Activated naive CD4-positive, alpha-beta T cell (primary cell): ENCODE measurements at places on chromosomes 11 and 22.

- DNase-seq, result no peak
Measured at GRCh38 chr22:40748388-40749355, 69.4 kb downstream of the MCHR1 start.

DNA sequence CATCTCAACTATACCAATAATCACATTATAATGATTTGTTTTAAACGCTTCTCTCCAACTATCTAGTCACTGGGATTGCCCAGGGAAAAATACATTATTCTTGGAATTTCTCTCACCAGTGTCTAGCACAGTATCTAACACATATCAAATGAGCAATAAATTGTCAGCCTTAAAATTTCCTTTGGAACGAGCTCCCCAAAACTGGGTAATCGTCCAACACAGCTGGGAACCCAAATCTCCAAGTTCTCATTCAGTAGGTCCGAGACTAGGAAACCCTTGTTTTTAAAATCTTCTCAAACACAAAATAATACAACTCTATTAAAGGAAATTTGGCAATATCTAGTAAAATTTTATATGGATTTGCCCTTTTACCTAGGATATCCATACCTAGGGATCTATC lies 327.8 kb upstream of the ARHGAP42 start:
- DNase-seq, result no peak

DNA sequence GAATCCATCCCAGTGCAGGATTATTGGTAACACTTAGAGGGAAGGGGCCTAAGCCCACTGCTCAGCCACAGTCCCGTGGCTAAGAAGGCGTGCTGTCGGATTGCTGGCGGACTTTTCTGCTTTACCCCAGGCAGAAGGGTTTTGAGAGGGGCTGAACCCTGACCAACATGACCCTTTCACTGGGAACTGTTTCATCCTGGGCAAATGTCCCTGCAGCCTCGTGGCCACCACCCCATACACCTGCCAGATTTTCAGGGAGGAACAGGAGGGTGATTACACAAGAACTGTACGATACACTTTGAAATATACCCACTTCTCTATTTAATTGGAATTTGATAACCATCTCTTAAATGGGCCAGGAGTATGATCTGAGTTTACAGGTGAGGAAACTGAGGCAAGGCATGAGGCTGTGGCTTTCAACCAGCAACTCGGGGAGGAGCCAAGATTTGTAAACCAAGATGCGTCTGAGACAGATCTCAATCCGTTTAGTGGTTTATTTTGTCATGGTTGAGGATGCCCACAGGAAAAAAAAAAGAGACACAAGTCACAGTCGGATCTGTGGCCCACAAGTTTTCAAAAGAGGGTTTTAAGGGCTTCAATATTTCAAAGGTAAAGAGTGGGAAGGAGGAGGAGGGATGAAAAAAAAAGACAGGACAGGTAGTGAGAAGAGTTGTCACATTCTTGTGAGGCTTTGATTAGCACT lies 6.1 kb upstream of the APOL3 start:
- no peak for DNase-seq

- DNase-seq, result no peak
Measured at GRCh38 chr11:110147962-110148709, 54.9 kb downstream of the ZC3H12C start.

DNA sequence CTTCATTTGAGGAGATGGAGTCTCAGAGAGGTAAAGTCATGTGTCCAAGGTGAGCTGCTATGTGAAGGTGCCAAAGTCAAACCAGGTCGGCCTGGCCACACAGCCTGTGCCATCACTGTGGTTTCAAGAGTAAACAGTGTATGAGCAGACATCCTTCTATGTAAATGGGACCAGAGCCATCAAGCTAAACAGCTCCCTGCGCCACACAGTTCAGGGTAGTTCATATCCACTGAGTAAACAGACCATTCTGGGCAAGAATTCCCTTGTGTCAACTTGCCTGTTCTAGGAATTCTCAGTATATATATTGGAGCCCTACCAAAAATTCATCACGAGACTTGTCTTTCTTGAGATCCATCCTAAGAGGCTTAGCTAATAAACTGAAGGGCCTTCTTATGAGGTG lies 77.5 kb downstream of the AMOTL1 start:
- DNase-seq, result no peak

DNA sequence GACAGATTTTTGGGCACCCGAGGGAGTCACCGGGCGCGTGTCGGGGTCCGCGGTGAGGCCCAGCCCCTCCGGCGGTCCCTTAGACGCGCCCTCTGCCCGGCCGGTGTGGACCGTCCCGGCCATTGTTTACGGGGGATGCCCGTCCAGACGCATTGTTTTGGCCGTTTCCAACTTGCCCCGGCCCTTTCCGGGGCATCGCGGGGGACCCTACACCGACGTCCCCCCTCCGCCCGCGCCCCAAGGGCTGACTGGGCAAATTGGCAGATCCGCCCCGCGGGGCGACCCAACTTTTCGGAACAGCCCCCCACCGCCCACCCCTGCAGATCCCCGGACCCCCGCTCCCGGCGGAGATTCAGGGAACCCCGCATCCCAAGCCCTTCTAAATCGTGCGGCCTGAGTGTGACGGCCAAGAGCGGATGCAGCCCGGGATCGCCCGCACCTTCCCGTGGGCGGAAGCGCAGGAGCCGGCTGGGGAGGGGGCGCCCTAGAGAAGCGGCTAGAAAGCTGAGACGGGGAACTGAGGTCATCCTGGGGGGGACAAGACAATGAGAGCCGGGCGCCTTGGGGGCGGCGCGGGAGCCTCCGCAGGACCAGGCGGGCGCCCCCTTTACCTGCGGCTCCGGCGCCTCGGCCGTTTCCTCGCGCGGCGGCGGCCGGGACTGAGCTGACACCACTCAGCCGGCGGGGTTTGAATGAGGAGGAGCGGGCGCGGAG lies 17.1 kb upstream of the CCT8L2 start:
- no peak for DNase-seq

- DNase-seq, result no peak
Measured at GRCh38 chr11:134349109-134349801, 17.5 kb downstream of the GLB1L2 start.

GRCh38 chr11:8105666-8106065 lies 24.7 kb downstream of the TUB start:
- no peak for DNase-seq

DNA sequence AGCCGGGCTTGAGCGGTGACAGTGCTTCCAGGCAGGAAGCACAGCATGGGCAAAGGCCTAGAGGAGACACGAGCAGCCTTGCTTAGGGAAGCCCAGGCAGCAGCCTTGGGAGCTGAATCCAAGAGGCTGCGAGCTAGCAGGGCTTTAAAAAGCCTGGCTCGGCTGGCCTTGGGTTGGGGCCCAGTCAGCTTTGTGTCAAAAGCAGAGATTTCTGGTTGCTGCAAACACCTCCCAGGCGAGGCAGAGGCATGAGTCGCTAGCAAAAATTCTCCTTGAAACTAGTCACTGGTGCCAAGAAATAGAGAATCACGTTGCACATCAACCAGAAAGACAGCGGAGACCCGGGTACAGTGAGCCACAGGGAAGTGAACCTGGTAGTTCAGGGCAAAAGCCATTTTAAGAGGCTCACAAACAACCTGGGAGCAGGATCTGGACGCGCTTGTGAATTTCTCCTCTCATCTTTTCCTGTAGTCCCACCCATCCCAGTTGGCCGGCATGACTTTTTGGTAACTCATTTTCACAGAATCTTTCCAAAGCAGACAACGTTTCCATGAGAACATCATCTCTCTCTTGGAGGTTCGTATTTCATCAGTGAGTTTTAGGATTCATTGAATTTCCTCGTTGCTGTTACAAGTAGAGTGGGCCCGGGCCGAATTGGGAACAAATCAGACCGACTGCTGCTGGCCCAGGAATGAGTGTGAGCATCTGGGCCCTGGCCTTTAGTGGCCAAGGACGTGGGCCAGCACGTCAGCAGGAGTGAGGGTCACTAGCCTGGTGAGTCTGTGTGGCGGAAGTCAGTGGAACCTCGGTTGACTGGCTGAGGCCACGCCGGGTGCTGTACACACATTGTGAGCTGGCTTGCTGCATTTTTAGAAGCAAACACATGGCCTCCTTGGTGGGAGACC lies 16.4 kb upstream of the FGF4 start:
- DNase-seq, result no peak

DNA sequence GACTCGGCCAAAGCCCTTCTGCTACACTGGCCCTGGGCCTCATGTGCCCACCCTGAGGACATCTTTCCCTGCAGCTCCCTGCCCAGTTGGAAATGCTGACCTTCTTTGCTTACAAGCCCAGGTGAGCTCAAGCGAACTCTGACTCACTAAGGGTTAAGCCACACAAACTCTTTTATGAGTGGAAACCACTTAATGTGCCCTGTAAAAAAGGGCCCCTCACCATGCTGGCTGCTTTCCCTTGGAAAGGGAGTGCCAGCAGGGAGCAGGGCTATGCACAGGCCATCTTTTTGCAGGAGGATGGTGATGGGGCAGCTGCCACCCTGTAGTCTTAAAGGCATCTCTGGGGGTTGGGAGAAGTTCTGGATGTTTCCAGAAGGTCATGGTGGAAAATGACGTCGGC lies 18.7 kb downstream of the EHF start:
- no peak for DNase-seq
